ENCODE measurements at places on chromosomes 7 and 10.

DNA sequence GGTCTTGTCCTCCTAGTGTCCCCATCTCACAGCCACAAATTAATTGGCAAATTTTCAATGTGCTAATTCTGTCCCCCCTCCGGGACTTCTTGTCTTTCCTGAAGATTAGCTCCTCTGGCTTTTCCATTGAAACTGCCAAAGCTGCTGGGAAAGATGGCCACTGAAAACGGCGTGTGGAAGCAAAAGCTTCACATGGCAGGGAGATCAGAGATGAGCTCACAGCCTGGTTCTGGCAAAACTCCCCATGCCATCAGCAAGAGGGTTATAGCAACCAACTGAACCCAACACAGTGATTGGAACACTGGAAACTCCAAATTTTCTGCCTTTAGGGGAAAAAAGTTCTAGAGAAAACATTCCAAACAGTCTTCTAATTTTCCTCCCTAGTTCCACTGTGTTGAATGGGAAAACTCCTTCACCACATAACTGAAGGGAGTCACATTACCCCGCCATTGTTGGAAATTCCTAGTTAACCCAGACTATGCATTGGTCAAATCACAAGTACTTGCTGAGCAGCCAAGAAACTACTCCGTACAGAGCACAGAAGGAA, 37.0 kb downstream of the NRAP start:
- no peak for DNase-seq

DNA sequence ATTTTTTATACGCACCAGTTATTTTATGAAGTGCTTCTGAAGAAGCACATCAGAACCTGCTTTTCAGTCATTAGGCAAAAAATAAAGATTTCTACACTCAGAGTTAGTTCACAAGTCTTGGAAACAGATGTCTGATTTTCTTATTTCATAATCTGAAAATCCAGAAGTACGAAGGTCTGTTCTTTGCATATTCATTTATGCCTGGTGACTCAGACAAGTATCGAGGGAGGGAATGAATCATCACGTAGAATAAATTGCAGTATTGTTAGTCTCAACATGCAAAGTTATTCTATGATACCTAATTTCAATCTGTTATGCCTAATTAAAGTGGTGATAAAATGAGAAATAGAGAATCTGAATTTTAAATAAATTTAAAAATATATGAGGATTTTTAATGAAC, 113.6 kb upstream of the SEM1 start:
- no peak for DNase-seq

GRCh38 chr10:30490289-30491000, 56.5 kb downstream of the MAP3K8 start:
- DNase-seq = no peak

DNA sequence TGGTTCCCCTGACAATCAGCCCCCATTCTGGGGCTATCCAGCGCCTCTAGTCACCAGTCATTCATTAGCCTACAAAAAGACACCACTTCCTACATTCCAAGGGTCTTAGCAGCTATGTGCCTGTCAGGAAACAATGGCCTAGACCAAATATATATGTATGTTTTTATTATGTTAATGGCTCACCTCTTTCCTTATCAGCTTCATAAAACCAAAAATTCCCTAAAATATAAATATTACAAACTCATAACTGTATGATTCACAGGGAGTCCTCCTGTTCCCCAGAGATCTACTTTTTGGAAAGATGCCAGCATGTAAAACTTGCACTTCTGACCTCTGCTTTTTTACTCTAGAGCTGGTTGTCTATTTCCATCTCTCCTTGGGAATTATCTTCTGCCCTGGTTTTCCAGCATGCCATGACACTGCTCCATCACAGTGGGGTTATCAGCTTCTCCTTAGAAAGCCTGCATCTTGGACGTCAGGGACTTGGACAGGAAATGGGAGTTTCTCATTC, 79.2 kb downstream of the ABCA13 start:
- DNase-seq = no peak

DNA sequence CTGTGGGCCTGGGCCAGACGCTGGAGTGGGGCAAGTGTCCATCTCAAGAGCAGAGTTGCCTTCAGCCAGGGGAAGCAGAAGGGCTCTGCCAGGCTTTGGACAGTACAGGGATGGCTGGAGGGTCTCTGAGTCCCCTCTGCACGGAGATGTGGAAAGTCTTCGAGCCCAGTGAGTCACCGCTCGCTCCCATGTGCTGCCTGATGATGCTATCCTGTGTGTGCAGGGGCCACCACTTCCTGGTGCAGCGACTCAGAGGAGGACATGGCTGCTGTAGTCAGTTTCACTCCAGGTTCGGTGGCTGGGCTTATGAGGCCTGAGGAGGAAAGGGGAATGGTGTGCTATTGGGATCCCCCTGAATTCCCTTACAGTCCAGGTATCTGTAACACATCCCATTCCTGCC, 6.0 kb downstream of the ADCYAP1R1 start:
- no peak for DNase-seq

DNA sequence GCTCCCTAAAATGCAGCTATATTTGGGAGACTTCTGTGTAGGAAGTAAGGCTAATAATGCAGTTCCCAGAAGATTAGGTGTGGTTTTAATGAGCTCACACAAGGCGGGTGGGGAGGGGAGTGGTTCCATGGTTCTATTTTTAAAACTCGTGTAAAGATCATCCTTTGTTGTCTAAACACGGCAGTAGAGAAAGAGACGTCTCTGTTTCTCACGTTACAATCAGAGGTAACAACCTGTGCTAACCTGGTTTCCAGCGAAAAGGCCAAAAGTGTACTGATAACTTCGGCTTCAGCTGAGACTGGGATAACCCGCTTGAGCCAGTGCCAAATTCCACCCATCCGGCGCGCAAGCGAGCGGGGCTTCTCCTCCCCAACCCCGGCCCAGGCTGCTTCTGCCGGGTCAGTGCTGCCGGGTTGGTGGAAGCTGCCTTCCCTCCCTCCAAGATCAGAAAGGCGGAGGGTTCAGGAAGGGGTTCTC, 2.5 kb upstream of the MAP3K8 start:
- DNase-seq = no peak

DNA sequence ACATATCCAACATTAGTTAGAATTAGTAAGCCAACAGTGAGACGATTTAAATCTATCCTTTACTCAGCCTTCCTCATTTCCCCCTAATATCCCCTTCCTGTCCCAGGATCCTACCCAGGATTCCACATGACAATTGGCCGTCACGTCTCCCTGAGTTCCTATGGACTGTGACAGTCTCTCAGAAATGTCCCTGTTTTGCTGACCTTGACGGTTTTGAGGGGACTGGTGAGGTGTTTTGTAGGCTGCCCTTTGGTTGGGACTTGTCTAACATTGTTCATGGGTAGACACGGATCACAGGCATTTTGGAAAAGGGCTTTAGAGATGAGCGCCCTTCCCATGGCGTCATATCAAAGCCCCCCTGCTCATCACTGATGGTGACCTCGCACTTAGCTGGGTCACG, 162.8 kb downstream of the ZMYND11 start:
- no peak for DNase-seq

DNA sequence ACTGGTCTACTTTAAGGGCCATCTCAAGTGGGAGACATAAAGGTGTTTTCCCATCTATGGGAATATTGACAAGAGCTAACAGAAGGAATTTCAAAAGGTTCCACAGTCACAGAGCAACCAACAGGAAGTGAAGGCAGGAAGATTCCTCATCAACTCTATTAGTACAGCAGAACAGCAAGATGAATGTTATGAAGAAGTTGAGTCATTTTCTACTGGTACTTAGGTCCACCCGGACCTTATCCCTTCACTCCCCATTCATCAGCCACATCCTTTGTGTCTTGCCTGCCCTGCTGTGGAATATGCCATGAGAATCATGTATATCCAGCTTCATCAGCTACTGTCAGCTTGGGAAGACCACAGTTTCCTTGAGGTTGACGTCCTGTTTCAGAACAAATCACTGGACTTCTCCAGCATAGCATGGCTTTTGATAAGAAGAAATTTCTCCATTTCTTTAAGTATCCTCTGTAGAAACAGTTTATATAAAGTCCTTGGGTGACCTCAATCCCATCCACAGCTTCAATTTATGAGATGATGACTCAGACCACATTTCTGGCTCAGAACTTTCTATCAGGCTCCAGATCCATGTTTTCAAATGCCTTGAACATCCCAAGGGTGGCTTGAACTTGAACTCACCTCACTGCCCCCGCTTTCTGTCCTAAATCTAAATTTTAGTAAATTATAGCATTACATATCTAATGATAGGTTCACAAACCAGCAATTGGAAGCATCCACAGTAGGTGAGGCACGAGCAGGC, 84.9 kb upstream of the AGK start:
- DNase-seq = no peak

DNA sequence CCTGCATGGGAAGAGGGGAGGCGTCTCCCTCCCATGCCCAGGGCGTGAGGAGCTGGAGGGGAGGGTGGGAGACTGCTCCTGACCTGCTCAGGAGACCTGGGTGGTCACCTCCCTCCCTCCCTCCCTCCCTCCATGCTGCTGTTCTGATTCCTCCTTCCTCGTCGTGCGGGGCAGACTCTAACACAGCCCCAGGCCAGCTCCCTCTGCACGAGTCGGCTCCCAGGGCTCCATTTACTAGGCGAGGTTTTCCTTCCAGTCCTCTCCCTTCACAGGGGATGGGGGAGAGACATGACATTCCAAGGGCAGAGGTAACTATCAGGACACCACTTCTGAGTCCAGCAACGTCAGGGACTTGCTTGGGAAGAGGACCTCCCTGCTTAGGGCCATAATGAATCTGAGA, 23.6 kb downstream of the VIPR2 start:
- no peak for DNase-seq

DNA sequence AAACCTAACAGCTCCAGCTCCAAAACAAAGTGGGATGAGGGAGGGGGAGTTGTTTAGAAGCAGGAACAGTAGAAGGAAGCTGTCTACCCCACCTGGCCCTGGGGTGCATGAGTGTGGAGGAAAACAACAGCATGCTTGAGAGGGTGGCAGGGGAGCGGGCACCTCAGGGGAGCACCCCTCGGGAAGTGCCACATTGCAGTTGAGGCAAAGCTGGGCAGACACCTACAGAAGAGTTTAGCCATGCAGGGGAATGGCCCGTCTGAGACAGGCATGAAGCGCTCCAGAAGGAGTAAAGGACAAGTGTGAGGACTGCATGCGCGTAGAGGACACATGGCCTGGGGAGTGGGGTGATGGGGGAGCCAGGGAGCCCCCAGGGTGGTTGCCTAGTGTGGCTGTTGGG, 18.1 kb downstream of the CHAT start:
- DNase-seq = no peak

- DNase-seq = no peak
Measured at GRCh38 chr7:17463511-17464085, 165.1 kb downstream of the AHR start.

- DNase-seq = no peak
Measured at GRCh38 chr7:29485339-29486190, 78.1 kb upstream of the PRR15 start.

DNA sequence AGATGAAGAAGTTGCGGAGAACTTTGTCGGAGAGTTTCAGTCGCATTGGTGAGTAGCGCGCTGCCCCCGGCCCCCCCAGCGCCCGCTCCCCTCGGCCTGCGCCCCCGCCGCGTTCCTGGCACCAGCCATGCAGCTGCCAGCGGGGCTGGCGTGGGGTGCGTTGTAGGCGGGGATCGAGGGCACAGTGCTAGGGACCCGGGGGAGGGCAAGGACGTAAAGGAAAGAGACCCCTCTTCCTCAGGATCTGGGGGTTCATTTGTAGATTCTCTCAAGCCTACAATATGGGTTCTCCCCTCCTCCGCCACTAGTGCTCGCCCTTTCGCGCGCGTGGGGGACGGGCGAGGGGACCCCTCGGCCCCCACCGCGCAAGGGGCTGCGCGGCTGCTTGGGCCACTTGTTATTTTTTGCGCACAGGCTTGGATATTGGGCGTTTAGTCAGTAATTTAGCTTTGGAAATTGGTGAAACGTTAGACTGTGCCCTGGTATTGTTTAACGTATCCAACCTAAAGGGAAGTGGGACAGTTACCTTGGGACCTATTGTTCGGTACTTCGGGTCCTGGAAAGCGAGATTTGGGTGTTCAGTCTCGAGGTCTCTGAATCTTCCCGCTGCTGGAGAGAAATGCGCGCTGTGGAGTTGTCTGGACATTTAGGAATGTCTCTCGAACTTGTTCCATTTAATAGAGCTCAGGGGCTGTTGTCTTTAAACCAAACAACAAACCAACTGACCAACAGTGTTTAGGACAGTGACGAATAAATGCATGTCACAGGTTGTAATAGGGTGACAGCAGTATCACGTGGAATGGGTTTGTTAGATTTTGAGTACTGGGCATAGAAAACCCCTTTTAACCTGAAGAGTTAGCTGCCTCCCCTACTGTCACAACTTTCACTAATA, 796 bp downstream of the CDK14 start:
- no peak for DNase-seq

DNA sequence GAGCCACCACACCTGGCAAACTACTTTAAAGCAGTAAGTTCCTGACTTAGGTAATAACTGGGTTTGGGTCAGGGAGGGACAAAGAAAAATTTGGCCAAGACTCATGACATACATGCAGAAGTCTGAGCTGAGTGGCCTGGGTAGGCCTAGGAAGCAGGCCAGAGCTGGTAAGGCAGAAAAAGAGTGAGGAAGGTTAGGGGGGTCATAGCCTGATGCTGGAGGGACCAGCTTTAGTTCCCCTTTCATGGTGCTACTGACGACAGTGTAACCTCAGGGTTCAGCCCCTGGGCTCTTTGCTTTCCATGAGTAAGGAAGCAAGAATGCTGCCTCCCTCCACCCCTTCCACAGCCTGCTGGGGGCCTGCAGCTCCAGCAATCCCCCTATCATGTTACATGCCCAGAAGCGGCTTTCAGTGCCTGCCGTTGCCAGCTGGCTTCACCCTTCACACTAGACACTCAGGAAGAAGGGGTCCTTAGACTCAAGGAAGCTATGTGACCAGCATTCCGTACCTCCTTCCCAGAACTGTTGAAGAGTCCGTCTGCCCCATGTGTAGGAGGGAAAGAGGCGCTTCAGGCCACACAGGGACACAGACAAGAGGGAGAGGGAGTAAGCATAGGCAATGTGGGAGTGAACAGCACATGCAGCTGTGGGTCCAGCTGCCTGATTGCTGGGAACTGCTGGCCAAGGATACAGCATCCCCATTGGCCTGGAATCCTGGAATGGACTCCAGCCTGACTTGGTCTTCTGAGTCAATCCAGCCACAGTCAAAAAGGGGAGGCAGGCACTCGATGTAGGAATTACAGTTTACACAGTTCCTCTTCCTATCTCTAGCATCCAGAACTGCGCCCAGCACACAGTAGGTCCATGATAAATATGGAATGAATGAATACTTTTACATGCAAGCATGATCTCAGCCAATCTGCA, 4.1 kb upstream of the PLAU start:
- DNase-seq = no peak

DNA sequence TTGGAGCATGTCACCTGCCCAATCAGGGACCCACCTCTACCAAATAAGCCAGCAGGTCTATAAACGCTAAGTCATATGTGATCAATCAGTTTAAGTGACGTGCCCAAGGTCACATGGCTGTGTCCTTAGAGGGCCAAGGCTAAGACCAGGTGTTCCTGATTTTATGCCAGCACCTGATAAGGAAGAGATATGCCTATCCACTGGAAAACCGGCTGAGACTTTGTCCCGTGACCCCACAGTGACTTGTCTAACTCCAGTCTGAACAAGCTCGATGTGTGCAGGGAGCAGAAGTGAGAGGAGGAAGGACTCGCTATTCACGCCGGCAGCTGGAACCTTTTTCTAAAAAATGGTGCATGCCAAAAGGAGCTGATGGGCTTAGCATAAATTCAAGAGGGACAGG, 57.0 kb downstream of the PRKAG2 start:
- DNase-seq = no peak
